ENCODE measurements at places on chromosomes 1 and 21.

- peak; percentile 25 for DNase-seq
These were observed 22.1 kb downstream of the SSX2IP start for GRCh38 chr1:84668185-84668584.

- DNase-seq = no peak
These were observed 54.4 kb upstream of the TINAGL1 start for GRCh38 chr1:31521761-31522555.

GRCh38 chr1:94989398-94989797 is 62.5 kb upstream of the CNN3 start:
- no peak for DNase-seq

DNA sequence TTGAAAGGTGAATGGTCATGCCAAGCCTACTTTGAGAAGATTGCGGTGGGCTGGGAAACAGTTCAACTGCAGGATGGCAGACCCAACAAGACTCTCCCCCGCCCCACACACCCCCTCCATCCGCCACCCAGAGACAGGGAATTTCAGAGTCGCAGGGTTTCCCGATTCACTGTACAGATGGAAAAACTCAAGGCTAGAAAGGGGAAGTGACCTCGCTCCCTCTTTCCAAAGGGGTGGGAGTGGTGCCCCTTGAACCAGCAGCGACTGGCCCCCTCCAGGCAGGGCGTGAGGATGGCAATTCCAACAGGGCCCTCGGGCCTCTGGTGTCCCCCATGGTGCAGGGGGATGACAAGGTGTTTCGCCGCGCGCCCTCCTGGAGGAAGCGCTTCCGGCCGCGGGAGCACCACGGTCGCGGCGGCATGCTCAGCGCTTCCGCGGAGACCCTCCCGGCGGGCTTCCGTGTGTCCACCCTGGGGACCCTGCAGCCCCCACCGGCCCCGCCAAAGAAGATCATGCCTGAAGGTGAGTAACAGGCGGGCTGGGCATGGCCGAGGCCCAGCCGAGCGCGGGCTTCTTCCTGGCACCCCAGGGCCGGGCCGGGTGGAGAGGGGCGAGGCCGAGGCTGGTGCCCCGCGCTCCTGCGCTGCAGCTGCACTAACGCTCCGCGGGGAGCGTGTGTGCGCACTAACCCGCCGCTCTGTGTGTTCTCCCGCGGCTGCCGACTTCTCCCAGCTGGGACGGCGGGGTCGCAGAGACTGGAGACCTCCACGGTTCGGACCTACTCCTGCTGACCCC is 10.4 kb downstream of the MYOG start:
- DNase-seq = peak; percentile 56

GRCh38 chr1:59511476-59512465 is 214.9 kb downstream of the FGGY start:
- no peak for DNase-seq

- DNase-seq = peak; percentile 11
These were observed 297.5 kb downstream of the HHIPL2 start for GRCh38 chr1:222250376-222250775.

DNA sequence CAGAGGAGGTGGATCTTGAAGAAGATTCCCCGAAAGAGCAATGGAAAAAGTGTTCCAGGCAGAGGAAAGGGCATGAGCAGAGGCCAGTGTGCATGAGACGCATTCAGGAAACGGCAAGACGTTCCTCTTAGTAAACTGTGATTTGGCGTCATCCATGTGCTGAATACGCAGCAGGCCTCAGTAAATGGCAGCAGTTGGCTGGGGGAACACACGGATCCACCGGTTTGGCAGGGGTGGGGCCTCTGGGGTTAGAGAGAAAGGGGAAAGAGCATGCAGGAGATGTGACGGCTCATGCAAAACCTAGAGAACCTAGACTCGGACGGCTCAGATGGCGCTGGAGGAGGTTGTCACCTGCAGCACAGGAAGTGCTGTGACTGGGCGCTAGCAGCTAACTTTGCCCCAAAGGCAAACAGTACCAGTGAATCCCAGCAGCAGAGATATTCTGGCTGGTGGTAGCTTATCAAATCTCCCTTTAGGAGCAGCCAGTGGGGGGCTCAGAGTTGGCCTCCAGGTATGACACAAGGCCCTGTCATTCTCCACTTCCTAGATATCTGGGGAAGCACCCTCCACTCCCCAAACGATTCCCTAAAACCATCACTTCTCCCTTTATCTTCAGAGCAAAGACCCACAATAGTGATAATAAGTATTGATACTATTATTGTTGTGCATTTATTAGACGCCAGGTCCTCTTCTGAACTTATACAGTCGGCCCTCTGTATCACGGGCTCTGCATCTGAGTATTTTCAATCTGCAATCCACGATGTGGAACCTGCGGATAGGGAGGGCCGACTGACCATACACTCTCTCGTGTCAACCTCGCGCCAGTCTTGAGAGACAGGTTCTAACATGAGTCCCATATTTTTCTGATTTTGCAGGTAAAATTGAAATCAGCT is 7.6 kb downstream of the LAPTM5 start:
- DNase-seq = no peak

- DNase-seq = peak; percentile 58
These were observed 133.4 kb downstream of the DMRTB1 start for GRCh38 chr1:53592521-53592982.
